Thymus (tissue), 14 donors: ENCODE measurements at places on chromosomes 16 and 17. TPM values are rescaled to one million over a fixed set of nuclear protein-coding genes. Genes with fewer than 3 reads are reported as not detected.

The CLEC18B gene
- 0.28 TPM for total RNA-seq

The TNRC6C gene
- total RNA-seq, result 12.0 TPM

DNA sequence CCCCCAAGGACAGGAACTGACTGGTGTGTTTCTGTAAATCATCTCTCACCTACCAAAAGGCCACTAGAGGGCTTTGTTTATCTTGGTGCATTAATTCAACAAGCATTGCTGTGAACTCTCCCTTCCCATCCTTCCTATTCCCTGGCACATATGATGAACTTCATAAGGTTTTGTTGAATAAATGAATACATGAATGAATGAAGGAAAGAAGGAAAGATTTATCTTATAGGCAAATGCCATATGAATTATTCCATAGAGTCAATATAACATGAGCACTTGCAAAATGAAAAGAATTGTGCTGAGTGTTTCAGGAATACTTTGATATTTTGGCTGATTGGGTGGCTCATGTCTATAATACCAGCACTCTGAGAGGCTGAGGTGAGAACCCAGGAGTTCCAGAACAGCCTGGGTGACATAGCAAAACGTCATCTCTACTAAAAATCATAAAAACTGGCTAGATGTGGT lies 4.3 kb downstream of the SPDYE4 start:
- DNase-seq, result no peak
- H3K4me3 ChIP-seq, result no peak overlapping the region

DNA sequence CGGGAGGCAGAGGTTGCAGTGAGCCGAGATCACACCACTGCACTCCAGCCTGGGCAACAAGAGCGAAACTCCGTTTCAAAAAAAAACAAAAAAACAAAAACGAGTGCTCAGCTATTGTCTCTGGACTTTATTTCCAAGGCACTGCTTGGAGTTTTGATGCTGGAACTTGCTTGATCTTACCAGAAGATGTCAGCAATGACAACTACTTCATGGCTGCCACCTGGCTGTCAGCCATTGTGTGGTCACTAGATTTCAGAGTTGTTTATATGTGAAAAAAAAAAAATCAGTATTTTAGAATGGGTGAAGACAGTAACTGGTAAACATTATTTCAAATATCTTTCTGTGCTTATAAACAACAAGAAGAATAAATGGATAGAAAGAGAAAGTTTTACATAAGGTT lies 26.3 kb upstream of the OR4D1 start:
- no peak for DNase-seq
- no peaks in the 10 kb centered on the region for H3K4me1 ChIP-seq
- no peaks in the 10 kb centered on the region for H3K36me3 ChIP-seq
- H3K27ac ChIP-seq, result no peak overlapping the region
- H3K27me3 ChIP-seq, result peaks cover 2% of the 10 kb centered on the region

The MT1E gene
- 2.1 TPM for total RNA-seq

GRCh38 chr17:83182620-83183101 lies 103.3 kb downstream of the METRNL start:
- H3K27me3 ChIP-seq, result peaks cover 2% of the 10 kb centered on the region
- no peak overlapping the region for H3K4me3 ChIP-seq
- H3K4me1 ChIP-seq, result no peaks in the 10 kb centered on the region

GRCh38 chr17:8922451-8922850 lies 43.1 kb downstream of the PIK3R5 start:
- H3K4me1 ChIP-seq, result no peaks in the 10 kb centered on the region
- H3K27me3 ChIP-seq, result no peaks in the 10 kb centered on the region
- H3K27ac ChIP-seq, result no peak overlapping the region
- no peak overlapping the region for H3K4me3 ChIP-seq
- no peaks in the 10 kb centered on the region for H3K36me3 ChIP-seq

The C16orf74 gene
- total RNA-seq, result 1.5 TPM

The ABCA3 gene
- 8.4 TPM for total RNA-seq

DNA sequence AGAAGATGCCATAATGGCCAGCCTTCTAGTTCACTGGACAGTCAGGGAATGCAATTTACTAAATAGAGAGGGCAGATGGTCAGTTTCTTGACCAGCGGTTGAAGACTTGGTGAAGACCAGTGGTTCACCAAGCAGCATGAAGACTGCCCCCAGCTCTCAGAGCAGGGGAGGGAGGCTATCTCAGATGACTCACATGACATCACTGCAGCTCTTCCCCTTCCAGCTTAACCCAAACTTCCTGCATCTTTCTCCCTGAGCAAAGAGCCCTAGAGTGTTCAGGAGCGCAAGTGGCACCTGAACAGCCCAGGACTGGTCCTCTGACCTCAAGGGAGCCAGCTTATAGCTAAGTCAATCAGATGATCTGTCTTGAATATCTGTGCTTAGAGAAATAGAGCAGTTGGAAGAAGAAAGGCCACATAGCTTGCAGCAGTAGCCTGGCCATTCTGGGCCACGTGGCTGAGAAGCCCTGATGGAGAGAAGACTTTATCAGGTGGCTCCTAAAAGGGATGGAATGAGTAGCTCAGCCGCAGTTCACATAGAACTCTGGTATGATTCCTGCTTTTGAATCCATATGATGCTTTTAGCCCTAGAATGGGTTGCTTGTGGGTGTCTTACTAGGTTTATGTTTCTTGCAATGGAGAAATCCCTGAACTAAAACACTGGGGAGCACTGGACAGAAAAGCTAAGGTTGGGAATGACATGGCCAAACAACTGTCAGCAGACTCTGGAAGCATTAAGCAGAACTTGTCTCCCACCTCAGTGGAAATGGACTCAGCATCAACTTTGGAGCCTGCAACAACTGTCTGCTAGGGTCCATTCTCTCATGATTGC lies 392.1 kb upstream of the CCL2 start:
- no peaks in the 10 kb centered on the region for H3K36me3 ChIP-seq
- H3K4me1 ChIP-seq, result no peaks in the 10 kb centered on the region
- H3K4me3 ChIP-seq, result no peak overlapping the region
- DNase-seq, result no peak
- no peaks in the 10 kb centered on the region for H3K27me3 ChIP-seq

GRCh38 chr16:86818671-86819532 lies 240.6 kb downstream of the FOXL1 start:
- no peak overlapping the region for H3K4me3 ChIP-seq
- no peaks in the 10 kb centered on the region for H3K27me3 ChIP-seq
- DNase-seq, result no peak
- H3K36me3 ChIP-seq, result no peaks in the 10 kb centered on the region

GRCh38 chr17:3557768-3558583 lies at the start of gene TRPV3:
Gene TRPV3 (minus strand): TSS chr17:3557812. CDS start chr17:3554850, 2,962 bp downstream.
- no peak within 1 kb of the TSS for H3K4me3 ChIP-seq
- H3K4me1 ChIP-seq, result no peaks in the 10 kb centered on the region
- no peak within 1 kb of the TSS for H3K27ac ChIP-seq
- no peak for DNase-seq

- no peak overlapping the region for H3K27ac ChIP-seq
- no peak for DNase-seq
- H3K4me3 ChIP-seq, result no peak overlapping the region
- H3K36me3 ChIP-seq, result no peaks in the 10 kb centered on the region
- H3K27me3 ChIP-seq, result no peaks in the 10 kb centered on the region
Measured at GRCh38 chr17:68108313-68109000, 72.9 kb downstream of the KPNA2 start.

DNA sequence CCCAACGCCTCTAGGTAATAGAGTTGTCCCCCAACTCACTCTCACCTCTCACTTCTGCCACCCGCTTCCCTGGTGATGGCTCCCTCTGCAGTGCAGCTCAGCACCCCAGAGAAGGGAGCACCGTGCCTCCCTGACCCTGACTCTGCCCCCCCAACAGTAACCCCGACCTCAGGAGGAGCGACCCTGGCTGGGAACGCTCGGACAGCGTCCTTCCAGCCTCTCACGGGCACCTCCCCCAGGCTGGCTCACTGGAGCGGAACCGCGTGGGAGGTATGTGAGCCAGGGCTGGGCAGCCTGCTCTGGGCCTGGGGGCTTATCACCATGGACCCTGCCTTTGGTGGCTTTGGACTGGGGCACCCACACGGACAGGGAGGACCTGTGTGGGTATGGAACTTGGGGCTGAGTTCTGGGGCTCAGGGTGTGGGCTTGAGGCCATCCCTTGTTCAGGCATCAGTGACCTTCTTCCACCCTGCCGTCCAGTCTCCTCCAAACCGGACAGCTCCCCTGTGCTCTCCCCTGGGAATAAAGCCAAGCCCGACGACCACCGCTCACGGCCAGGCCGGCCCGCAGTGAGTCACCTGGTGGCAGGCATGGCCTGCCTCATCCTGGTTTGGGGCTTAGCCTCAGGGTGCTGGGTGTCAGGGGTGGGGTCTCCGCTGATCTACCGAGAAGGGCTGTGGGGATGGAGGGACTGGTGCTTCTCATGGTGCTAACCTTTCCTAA lies 6.7 kb upstream of the C17orf107 start:
- H3K4me1 ChIP-seq, result no peaks in the 10 kb centered on the region
- H3K4me3 ChIP-seq, result no peak overlapping the region
- H3K36me3 ChIP-seq, result peaks cover 67% of the 10 kb centered on the region
- H3K27me3 ChIP-seq, result no peaks in the 10 kb centered on the region

The ARL17A gene
- 11.1 TPM for total RNA-seq

- peak overlapping the region; percentile 91 for H3K27ac ChIP-seq
- peaks cover 74% of the 10 kb centered on the region for H3K4me1 ChIP-seq
- no peak for DNase-seq
- no peak overlapping the region for H3K4me3 ChIP-seq
- no peaks in the 10 kb centered on the region for H3K36me3 ChIP-seq
Measured at GRCh38 chr17:17837966-17838962, 1.5 kb upstream of the SREBF1 start.

GRCh38 chr17:61635913-61636432 lies 45.0 kb upstream of the NACA2 start:
- H3K4me1 ChIP-seq, result no peaks in the 10 kb centered on the region
- no peaks in the 10 kb centered on the region for H3K36me3 ChIP-seq
- no peaks in the 10 kb centered on the region for H3K27me3 ChIP-seq
- H3K27ac ChIP-seq, result no peak overlapping the region

GRCh38 chr16:8481810-8482209 lies 108.5 kb downstream of the TMEM114 start:
- no peaks in the 10 kb centered on the region for H3K27me3 ChIP-seq
- no peak overlapping the region for H3K4me3 ChIP-seq
- no peak overlapping the region for H3K27ac ChIP-seq
- no peak for DNase-seq
- no peaks in the 10 kb centered on the region for H3K36me3 ChIP-seq
- H3K4me1 ChIP-seq, result no peaks in the 10 kb centered on the region

- no peak for DNase-seq
- H3K4me3 ChIP-seq, result no peak overlapping the region
Measured at GRCh38 chr17:50806141-50806643, 29.2 kb upstream of the WFIKKN2 start.

The MYH13 gene
- under 0.01 TPM for total RNA-seq

DNA sequence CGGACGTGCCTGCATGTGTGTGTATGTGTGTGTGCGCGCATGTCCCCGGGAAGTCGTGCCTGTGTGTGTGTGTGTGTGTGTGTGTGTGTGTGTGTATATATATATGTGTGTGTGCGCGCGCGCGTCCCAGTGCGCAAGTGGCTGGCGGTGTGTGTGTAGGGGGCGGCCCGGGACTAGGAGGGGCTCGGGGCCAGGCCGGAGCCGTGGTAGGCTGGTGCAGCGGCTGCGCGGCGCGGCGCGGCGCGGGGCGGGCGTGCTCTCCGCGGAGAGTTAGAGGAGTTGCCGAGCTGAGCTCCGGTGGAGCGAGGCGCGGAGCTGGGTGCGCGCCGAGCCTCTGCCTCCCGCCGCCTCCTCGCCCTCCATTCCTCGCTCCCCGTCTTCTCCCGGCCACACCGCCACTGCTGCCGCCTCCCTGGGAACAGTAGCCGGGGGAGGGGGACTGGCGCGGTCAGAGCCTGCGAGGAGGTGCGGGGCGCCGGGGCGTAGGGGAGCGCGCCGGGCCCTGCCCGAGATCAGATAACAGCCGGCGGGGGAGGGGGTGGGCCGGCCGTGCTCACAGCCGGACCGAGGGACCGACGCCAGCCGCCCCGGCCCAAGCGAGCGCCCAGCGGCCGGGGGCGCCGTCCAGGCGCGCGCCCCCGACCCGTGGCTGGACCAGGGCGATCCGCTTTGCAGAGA lies at the start of gene KCNJ12:
TSS of gene KCNJ12 (plus strand) at position 277 of the 678 bp plus-strand sequence. CDS start 38,986 bp downstream, outside the sequence.
- H3K4me1 ChIP-seq, result peaks cover 6% of the 10 kb centered on the region
- no peaks in the 10 kb centered on the region for H3K36me3 ChIP-seq
- no peak within 1 kb of the TSS for H3K27ac ChIP-seq
- DNase-seq, result no peak
- peaks cover 45% of the 10 kb centered on the region for H3K27me3 ChIP-seq

GRCh38 chr17:75553295-75554110 lies 28.0 kb downstream of the LLGL2 start:
- H3K36me3 ChIP-seq, result no peaks in the 10 kb centered on the region
- H3K27me3 ChIP-seq, result no peaks in the 10 kb centered on the region
